ENCODE measurements at places on chromosomes 1 and 21.

DNA sequence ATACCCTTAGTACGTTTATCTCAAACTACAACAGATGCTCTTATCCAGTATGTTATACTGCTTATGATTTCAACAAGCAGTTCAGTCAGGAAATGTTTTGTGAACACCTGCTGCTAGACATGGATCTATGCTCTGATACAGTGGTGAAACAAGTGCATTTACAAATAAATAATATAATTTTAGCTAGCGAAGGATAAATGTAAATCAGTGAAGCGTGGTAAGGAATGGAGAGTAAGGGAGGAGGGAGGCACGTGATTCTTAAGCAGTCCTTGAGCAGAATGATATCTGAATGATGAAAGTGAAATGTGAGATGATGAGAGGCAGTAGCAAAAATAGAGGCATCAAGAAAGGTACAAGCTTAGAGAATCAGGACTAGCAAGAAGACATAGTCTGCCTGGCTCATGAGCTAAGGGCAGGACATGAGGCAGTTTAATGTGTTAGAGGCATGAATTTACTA lies 6.3 kb downstream of the TSNAX start:
- DNase-seq = no peak

DNA sequence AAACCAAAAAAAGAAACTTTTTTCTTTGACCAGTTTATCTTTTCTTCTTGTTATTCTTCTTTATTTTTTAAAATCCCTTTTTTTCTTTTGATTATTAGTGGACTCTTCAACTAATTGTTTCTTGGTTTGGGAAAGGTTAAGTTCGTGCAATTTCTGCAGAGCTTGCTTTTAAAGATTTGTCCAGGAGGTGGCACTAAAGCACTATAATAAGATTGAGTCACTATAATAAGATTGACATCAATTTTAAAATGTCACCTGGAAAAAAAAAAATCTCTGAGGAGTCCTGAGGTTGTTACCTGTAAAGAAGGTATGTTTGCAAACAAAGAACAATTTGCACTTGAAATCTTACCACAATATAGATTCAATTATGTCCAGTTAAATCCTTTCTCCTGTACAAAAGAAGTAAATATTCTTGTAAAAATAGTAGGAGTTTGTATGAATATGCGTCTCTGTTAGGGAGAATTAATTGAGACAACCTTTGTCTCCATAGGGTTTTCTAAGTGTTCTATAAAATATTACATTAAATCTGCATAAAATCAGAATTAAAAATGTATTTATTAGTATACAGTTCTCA lies 166.7 kb downstream of the ADGRL4 start:
- peak; percentile 3 for DNase-seq

DNA sequence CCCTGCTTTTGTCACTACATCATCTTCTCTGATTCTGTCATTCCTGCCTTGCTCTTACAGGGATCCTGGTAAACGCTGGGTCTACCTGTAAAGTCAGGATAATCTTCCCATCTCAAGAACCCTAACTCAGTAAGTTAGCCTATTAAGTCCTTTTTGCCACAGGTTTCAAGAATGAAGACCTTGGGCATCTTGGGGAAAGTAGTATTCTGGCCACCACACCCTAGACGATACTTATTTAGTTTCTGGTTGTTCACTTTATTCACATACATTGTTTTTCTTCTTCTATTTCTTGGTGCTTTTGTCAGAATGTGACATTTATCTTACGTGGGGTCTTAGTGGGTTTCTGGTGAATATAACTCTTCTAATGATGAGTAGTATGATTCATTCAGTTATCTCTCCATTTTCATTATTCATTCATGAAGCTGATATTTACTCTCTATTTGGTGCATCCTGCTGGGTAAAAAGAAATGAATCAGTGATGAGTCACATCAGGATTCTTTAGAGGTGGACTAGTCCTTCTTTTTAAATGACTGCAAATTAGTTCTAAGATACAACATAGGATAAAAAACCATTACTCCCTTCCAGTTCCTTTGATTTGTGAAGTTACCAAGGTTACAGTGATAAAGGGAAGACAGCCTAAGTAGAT lies 514.4 kb upstream of the B3GALT2 start:
- no peak for DNase-seq

DNA sequence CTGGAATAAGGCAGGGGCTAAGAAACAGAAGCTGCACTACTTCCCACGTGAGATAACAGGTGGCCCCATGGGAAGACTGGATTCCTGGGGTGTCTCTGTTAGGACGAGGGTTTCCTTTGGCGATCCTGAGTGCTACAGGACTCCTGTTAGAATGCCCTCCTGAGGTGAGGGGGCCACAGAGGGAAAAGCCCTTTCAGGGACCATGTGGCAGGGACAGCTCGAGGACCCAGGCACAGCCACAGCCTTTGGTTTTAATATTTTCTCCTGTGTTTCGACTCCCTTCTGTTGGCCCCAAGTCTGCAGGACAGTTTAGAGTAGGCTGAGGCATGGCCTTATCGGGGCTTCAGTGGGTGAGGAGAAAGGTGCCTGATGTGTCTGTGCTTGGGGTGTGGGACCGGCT lies 12.6 kb downstream of the TTC39A start:
- no peak for DNase-seq

DNA sequence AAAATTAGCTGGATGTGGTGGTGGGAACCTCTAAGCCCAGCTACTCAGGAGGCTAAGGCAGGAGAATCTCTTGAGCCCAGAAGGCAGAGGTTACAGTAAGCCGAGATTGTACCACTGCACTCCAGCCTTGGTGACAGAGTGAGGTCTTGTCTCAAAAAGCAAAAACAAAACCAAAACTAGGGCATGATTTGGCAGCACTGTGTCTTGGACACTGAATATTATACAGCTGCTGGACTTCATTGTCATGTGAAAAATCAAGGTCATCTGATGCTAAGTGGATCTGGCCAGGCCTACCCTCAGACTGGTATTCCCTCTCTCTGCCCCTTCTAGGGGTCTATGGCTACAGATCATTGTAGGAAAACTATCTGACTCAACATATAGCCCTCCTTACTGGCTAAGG lies 55.2 kb upstream of the MRPS6 start:
- DNase-seq = no peak

DNA sequence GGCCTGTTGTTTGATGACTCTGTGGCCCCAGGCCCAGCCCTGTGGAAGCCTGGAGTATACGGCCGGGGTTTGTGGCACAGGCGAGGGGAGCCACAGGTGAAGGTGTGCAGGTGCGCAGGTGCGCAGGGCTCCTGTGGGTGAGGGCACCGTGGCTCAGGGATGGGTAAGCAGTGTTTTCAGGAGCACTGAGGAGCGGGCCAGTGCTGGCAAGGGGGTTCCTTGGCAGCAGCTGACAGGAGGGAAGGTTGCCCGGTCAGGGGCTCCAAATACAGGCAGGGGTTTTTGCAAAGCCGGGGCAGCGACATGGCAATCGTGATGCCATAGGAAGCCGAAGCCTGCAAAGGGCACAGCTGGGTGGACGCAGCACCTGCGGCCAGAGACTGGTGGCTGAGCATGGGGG lies 20.7 kb downstream of the AGPAT3 start:
- no peak for DNase-seq

DNA sequence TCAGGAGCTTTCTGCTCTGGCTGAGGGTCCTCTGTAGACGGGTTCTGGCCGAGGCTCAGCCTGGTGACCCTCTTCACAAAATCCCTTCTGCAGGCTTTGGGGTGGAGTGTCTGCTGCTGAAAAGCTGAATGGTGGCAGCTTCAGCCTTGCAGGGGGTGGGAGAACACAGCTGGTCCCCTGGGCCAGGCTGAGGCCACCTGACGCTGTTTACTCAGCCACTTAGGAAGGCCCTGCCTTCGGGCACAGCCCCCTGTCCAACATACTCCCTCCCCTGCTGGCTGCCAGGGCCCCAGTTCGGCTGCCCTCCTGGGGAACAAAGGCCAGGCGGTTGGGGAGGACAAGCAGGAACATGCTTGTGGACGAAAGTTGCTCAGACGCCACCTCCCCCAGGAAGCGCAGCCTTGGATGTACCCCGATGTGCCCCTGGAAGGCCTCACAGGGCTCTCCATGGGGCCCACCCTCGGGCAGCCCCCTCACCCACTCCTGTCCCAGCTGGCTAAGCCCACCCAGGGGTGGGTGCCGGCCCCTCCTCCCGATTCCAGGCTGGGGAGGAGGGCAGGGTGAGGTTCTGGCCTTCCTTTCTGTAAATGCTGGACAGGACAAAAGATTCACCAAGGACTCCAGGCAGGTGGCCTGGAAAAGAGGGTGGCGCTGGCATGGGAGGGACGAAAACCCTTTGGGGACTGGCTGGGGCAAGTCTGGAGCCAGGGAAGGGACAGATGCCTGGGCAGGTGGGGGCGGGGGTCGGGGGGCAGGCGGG lies at the start of gene ANKRD65:
Gene ANKRD65 (minus strand): TSS at position 130 of the 760 bp plus-strand sequence. CDS start 271 bp downstream, outside the sequence.
- no peak for DNase-seq

GRCh38 chr1:52281518-52281917 lies 84.5 kb downstream of the CC2D1B start:
- DNase-seq = no peak

- peak; percentile 40 for DNase-seq
Observed at GRCh38 chr1:154431586-154432373, 26.6 kb downstream of the IL6R start.

GRCh38 chr1:164658864-164659263 lies 99.9 kb downstream of the PBX1 start:
- no peak for DNase-seq

GRCh38 chr1:232962761-232963745 lies 12.6 kb downstream of the NTPCR start:
- DNase-seq = no peak

GRCh38 chr1:147640553-147641165 lies 29.7 kb downstream of the ACP6 start:
- peak; percentile 81 for DNase-seq

GRCh38 chr1:88029899-88030298 lies 654.2 kb upstream of the PKN2 start:
- no peak for DNase-seq

DNA sequence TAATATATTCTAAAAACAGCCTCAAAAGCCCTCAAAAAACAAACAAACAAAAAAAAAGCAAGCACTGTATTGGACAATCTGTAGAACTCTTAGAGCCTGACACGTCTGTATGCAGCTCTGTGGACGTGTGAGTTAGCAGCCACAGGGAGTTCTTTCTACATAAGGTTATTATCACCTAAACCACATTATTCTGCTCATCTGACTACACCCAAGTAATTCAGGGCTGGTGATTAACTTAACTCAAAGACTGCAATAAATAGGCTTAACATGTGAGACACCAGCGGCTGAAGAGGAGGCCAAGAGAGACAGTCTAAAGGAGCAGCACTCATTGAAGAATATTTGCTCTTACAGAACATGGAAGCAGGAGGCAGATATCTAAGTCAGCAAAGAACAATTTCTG lies 316.0 kb downstream of the VAV3 start:
- no peak for DNase-seq

- peak; percentile 24 for DNase-seq
Observed at GRCh38 chr1:109547463-109548320, 723 bp upstream of the GNAI3 start.

DNA sequence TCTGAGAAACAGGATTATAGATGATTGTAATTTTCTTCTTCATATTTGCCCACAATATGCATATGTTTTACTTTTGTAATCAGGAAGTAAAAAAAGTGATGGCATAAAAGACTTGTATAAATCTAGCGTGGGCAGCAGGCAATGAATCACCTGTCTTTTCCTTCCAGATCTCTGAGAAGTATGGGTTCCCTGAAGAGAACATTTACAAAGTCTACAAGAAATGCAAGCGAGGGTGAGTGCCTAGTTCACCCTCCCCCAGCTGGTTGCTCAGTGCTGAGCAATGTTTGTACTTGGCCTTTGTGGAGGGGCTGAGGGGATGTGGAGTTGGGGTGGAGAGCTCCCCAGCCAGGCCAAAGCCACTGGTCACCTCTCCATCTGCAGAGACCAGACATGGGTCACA lies 30.7 kb downstream of the GRHL3 start:
- no peak for DNase-seq

DNA sequence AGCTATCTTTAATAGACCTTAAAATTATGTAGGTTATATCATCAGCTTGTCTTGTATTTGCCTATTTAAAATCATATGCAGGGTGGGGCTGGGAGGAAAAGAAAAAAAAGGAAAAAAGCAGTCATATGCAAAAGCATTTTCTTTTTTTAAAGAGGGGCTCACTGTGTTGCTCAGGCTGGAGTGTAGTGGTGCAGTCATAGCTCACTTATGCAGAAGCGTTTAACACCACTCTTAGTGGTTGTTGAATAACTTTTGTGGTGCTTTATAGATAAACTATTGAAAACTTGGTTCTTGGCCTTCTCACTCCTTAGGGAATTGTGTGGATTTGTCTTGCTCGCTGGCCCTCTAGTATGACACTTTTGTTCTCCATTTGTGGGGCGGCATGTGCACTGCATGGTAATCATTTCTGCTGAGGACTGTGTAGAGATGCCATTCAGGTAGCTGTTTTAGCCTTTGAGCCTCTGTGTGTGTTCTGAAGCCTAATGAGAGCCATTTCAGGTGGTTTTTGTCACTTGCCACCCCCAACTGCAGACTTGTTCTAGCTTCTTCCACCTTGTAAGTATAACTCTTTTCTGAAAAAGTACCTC lies 77.8 kb downstream of the KIF1B start:
- no peak for DNase-seq

DNA sequence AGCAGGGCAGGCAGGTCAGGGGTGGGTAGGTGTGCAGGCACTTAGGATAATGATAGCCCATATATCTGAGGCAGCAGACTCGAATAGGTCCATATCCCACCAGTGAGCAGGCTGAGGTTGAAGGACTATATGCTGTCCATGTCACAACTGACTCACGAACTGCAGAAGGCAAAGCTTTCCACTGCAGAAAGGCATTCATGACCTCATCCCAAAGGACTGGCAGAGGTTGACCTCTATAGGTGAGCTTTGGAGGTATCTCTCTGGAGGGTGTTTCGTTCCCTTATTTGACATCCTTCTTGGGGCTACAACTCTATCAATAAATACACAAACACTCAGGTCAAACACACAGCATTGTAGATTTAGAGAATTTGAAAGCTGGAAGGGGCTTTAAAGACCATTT lies 42.8 kb upstream of the MARK1 start:
- DNase-seq = no peak

GRCh38 chr21:26810676-26811415 lies 34.4 kb downstream of the ADAMTS1 start:
- DNase-seq = no peak

DNA sequence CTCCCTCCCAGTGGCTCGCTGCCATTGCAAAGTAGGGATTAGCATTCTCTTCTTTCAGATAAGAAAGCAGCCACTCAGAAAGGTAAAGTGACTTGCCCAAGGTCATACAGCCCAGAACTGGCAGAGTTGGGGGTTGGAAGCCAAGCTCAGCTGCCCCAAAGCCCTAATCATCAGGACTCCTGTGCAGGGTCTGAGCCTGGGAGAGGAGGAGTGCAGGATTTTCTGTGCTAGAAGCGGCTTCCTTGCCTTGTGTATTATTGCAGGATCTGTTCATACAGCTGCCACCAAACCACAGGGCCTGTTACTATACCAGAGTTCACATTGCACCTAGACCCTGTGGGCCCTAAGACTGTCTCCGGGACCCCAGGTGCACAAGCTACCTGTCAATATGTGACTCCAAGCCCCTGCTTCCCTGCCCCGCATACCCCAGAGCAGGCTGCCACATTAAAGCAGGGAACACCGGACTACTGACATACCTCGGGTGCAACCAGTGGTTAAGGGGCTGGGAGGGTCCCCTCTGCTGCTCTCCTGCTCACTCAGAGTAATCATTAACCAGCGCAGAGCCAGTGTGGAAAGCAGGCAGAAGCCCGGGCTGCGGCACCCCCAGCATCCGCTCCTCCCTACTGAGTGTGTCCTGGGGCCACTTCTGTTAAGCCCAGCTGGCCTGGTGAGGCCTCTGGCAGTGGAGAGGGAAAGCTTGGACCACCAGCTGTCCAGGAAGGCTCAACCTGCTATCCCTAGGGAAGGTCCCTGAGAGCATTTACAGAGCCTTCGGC lies 15.8 kb downstream of the HSPG2 start:
- DNase-seq = no peak
